ENCODE measurements at places on chromosomes 1 and 21.

DNA sequence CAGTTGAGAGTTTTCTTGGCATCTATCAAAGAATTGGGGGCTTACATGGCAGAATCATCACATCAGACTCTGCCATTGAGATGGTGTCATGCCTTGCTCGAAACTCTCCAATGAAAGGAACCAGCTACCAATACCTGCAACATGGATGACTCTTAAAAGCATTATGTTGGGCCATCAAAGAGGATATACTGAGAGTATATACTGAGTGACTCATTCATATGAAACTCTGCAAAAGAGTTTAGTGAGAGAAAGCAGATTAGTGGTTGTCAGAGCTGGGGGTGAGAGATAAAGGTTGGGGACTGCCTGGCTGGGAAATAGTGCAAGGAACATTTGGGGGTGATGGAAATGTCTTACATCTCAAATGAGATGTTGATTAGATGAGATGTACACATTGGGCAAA, 14.7 kb upstream of the HMGB4 start:
- DNase-seq: no peak

- DNase-seq: no peak
Observed at GRCh38 chr1:225533238-225533637, 105.4 kb upstream of the LBR start.

GRCh38 chr1:1144122-1144842, 28.4 kb upstream of the C1orf159 start:
- no peak for DNase-seq

GRCh38 chr1:111332190-111332589, 41.5 kb downstream of the CHIA start:
- DNase-seq: no peak

DNA sequence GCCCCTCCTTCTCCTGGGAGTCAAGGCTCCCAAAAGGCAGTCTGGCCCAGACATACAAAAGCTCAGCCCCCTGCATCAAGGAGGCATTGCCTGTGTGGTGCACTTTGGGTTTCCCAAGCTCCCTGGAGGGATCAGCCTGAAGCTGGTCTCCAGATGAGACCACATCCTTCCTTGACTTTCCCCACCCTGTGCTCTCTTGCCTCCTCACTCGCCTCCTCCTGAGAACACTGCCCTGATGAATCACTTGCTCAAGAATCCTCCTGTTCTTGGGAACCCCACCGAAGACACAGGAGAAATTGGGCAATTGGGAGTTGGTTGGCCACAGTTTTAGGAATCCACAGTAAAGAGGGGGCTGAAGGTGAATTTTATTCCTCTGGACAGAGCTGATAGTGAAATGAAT, 34.8 kb upstream of the LYST start:
- no peak for DNase-seq

- no peak for DNase-seq
Observed at GRCh38 chr1:239802275-239802674, 289.4 kb upstream of the FMN2 start.

DNA sequence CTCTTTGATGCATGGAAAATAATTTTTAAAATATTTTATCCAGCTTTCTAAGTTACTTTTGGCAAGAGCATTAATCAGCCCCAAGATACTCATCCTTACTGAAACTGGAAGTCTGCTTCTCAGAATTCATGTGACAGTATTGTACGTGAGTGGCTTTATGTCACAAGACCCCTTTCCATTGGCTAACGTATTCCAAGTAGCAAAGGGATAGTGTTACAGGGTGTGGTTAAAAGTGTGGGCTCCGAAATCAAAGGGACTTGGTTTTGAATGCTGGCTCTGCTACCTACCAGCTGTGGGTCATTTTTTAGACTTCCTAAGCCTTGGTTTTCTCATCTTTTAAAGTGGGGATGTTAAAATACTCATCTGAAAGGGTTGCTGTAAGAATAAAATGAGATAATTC, 91.7 kb downstream of the RHOU start:
- no peak for DNase-seq

DNA sequence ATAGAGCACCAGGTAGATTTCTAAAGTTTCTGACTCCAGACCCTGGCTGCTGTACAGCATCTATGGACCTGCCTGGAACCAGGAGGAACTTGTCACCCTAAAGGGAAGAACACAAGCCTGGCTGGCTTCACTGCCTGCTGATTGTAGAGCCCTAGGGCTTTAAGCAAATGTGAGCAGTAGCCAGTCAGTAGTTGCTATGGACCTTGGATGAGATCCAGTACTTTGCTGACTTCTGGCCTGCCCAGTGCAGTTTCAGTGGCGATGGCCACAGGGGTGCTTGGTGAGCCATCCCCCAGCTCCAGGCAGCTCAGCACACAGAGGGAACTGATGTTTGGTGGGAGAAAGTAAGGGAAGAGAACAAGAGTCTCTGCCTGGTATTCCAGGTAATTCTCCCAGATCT, 68.4 kb downstream of the ATP6V1G3 start:
- DNase-seq: no peak

- no peak for DNase-seq
Observed at GRCh38 chr1:10673109-10673711, 123.2 kb downstream of the CASZ1 start.

- DNase-seq: no peak
Observed at GRCh38 chr1:206501881-206502280, 5.5 kb upstream of the RASSF5 start.

- no peak for DNase-seq
Observed at GRCh38 chr1:30974536-30974935, 66.0 kb upstream of the SDC3 start.

- DNase-seq: no peak
Observed at GRCh38 chr1:39324888-39325287, 120.4 kb downstream of the MACF1 start.

- no peak for DNase-seq
Observed at GRCh38 chr1:56334047-56334446, 245.3 kb downstream of the PLPP3 start.

DNA sequence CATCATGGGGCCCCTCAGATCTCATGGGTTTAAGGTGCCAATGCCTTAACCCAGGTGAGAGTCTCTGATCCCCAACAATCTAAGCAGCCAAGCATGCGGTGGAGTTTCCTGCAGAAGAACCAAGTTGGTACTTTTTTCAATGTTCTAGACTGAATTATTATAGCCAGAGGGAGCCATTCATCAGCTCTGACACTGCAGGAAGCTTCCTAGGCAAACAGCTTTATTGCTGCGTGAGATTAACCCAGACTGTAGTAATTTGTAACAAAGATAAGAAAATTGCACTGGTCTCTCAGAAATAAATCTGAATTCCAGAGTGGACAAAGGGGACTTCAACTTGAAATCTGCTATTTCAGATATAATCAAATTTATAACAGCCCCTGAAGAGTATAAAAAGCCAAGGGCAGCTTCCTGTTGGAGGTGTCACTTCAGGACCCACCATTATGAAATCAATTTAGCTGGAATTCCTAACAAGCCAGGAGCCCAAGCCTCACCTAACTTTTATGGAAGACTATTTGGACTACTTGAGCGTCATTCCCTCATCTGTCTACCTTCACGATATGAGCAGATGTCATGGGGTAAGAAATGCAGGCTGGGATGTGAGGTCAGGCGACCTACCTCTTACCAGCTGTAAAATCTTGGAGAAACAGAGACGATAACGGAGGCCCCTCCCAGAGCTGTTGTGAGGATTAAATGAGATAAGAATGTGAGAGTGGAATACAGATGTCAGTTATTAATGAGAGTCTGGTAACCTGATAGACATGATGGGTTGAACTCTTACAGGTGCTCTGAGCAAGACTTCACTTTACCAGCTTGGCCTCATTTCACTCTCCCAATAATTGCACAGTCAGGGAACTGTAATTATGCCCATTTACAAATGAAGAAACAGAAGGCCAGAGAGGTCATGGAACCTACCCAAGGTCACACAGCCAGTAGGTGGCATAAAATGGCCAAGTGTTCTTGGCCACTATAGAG, 135.1 kb downstream of the RRAGC start:
- DNase-seq: no peak

DNA sequence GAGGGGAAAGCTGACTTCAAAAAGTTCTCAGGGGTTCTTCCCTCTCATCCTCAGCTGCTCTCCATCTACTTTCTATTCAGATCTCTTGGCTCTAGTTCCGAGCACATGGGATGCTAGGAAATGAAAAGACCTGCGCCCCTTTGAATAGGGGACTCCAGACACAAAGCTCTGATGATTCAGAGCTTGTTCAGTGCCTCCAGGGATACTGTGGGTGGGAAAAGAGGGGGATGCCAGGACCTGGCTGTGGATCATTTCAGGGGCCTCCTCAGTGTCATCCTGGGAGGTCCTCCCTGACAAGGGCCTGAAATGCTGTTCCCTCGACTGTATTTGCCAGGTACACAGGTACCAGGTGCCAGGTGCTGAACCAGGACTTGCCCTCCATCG, 943 bp upstream of the KIAA0040 start:
- DNase-seq: no peak

- no peak for DNase-seq
Observed at GRCh38 chr1:36572906-36573305, 90.2 kb upstream of the CSF3R start.

DNA sequence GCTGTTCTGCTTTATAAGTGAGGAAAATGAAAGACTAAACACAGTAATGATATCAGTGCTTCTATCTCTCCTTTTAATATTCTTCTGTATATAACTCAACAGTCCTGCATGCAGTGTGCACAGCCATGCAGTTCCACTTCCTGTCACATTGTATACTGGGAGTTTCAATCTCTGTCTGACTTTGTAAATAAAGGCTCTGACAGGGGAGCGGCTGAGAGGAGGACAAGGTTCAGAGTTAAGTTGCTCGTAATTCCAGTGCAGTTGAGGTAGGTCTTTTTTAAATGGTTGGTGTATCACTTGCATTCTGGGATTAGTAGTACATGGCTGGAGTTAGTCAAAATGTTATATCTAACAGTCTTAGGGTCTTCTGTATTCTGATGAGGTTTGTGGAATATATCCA, 264.5 kb downstream of the OLFM3 start:
- DNase-seq: no peak

GRCh38 chr1:59690171-59690930, 124.4 kb upstream of the HOOK1 start:
- no peak for DNase-seq

GRCh38 chr21:43737158-43737950, 18.4 kb downstream of the PDXK start:
- DNase-seq: no peak

- DNase-seq: no peak
Observed at GRCh38 chr1:58895559-58896145, 111.8 kb upstream of the JUN start.
